ENCODE measurements at places on chromosomes 11 and 22. TPM values are rescaled to one million over a fixed set of nuclear protein-coding genes. Genes with fewer than 3 reads are reported as not detected.

THY1 gene
- 162 TPM for total RNA-seq

PKNOX2 gene
- total RNA-seq: 0.37 TPM

RIMBP3B gene
- 0.11 TPM for total RNA-seq

KLHL35 gene
- 1.7 TPM for total RNA-seq

HEPHL1 gene
- 0.11 TPM for total RNA-seq

TUB gene
- 8.9 TPM for total RNA-seq

SLC1A2 gene
- total RNA-seq: 6.2 TPM

RAB36 gene
- 4.8 TPM for total RNA-seq

OR6T1 gene
- not detected for total RNA-seq

Data from uterine smooth muscle cell (primary cell).